ENCODE measurements at places on chromosomes 7 and 10.

GRCh38 chr7:2607122-2607922 is 24.5 kb upstream of the TTYH3 start:
- DNase-seq: no peak

- no peak for DNase-seq
Measured at GRCh38 chr7:154844955-154845354, 158.0 kb downstream of the PAXIP1 start.

- DNase-seq: no peak
Measured at GRCh38 chr10:86311906-86312305, 54.7 kb downstream of the GRID1 start.

- no peak for DNase-seq
Measured at GRCh38 chr7:50554431-50555322, 10.5 kb downstream of the DDC start.

DNA sequence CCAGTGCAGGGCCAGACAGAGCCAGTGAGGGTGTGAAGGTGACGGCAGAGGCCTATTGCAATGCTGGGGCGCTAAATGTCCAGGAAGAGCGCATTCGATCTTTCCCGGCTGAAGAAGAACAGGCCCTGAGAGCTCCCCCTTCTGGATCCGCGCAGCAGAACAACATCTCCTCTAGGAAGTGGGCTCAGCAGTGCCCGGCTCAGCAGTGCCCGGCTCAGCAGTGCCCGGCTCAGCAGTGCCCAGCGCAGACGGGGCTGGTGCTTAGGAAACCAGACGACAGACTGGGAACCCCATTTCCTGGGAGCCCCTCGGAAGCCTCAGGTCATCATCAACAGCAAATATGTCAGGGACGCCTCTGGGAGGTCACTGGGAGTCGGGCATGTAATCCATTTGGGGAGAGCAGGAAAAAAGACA is 4.7 kb upstream of the NOS3 start:
- DNase-seq: no peak

DNA sequence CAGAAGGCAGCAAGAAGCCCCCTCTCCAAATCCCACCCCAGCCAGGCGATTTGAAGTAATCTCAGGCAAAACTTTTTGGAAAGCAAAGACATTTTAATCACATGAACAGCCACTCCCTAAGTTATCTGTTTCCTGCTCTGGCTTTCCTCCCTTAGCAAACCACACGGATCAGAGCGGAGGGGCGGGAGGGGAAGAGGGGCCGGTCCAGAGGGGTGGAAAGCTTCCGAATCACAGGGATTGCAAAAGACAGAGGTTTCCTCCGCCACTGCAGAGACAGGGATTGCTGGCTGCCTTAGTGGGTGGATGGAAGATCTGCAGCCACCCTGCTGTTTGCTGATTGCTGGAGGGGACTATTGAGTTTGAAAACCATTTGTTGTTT is 41.2 kb downstream of the ZCCHC24 start:
- peak; percentile 81 for DNase-seq

GRCh38 chr10:78502210-78502936 is 468.7 kb downstream of the RPS24 start:
- DNase-seq: no peak

- no peak for DNase-seq
Measured at GRCh38 chr7:107315716-107316220, 147.0 kb downstream of the HBP1 start.

GRCh38 chr10:88150339-88150738 is 286.9 kb downstream of the PTEN start:
- no peak for DNase-seq

DNA sequence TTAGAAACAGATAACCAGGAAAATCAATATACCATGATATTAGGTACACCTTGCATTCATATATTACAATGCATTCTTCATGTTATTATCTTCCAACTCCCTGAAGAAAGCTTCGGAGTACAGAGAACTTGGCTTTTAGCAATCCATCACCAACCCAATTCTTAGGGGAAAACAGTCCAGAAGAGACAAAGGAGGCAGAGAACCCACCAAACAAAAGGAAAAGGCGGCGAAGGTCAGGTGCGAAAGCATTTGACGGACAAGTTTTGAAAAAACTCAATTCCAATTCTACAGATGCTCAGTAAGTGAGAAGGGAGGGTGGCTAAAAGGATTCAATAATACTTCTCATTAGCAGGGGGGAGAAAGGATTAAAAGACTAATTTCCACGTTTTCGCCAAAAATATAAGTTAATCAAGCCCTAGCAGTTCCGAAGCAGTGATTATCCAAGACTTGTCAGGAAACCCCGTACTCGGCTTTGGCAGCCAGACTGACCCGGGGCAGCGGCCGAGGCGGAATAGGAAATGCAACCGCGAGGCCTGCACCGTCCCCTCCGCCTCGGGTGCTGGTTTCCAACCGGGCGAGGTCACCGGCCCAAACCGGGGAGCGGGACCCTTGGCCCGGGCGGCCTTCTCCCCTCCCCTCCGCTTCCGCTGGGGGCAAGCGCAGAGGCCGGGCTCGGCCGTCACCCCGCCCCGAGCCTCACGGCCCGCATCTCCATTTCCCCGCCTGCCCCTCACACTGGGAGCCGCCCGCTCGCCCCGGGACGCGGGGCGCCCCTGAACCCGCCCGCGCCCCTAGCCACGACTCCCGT is 747 bp downstream of the GDI2 start:
- DNase-seq: peak; percentile 79

- no peak for DNase-seq
Measured at GRCh38 chr10:112795067-112795466, 155.0 kb upstream of the TCF7L2 start.

GRCh38 chr10:132240581-132240980 is 53.8 kb downstream of the DPYSL4 start:
- DNase-seq: no peak

DNA sequence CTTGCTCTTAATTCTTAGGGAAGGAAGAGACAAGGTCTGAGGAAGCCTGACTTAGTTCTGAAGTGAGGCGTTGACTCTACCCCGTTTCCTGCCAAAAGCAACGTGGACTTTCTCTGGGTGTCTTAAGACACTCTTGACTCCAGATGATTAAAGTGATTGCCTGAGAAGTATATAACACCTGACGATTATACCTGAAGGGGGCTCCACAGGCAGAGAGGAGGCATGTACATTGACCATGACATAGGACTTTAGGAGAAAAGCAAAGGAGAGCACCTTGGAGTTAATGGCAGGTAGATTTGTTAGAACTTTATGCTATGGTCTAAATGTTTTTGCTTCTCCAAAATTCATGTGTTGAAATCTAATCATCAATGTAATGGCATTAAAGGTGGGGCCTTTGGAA is 15.9 kb downstream of the ITGB8 start:
- DNase-seq: no peak

DNA sequence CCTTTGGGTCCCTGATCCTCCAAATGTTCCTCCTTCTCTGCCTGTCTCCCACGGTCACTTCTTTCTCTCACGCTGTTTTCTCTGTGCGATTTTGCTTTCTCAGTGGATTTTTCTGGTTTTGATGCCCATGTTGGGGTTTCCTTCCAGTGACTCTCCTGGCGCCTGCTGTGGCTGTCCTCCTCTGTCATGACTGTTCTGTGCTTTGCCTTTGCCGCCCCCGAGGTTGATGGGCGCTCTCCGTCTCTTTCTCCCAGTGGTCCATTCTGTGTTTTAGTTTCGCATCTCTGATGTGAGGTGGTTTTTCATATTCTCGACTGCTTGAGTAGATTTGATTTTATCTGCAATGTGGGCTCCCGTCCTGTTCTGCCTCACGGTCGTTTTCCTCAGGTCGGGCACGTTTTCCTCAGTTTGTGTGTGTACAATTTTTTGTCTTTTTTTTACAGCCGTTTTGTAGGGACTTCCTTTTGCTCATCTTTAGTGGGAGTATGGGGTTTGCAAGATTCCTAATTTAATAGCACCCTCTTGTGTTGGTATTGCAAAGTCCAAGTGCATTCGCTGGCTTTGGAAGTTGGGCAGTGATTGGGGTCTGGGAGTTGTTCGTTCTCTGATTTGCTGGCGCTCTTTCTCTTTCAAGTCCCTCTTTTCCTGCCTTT is 100.0 kb downstream of the INPP5A start:
- DNase-seq: peak; percentile 63

DNA sequence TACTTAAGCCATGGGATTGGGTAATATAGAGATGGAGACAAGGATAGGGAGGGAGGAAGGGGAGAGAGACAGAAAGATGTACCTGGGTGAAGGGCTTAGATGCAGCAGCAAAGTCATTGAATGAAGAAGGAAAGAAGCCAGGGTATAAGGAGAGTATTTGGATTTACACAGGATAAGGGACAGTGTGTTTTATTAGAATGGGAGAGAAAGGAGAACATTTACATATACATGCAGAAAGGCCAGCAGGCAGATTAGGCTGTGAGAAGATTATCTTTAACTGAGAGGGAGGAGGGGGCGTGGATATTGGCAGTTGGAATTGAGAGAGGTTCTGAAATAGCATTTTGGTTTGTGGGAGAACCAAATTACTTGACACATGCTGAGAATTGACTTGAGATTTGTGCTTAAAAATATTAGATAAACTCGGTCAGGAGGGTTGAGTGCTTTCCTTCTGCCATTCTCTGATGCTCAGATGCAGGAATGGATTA is 161.5 kb upstream of the ZNF804B start:
- DNase-seq: no peak

- no peak for DNase-seq
Measured at GRCh38 chr7:142108728-142109505, 2.6 kb upstream of the MGAM2 start.

GRCh38 chr10:65396997-65397396 is 1528.8 kb upstream of the LRRTM3 start:
- no peak for DNase-seq

GRCh38 chr7:82851121-82851520 is 311.6 kb downstream of the PCLO start:
- DNase-seq: no peak

- DNase-seq: no peak
Measured at GRCh38 chr10:75399461-75400162, 2.0 kb downstream of the ZNF503 start.

- DNase-seq: peak; percentile 53
Measured at GRCh38 chr7:156174428-156174827, 362.2 kb upstream of the SHH start.

DNA sequence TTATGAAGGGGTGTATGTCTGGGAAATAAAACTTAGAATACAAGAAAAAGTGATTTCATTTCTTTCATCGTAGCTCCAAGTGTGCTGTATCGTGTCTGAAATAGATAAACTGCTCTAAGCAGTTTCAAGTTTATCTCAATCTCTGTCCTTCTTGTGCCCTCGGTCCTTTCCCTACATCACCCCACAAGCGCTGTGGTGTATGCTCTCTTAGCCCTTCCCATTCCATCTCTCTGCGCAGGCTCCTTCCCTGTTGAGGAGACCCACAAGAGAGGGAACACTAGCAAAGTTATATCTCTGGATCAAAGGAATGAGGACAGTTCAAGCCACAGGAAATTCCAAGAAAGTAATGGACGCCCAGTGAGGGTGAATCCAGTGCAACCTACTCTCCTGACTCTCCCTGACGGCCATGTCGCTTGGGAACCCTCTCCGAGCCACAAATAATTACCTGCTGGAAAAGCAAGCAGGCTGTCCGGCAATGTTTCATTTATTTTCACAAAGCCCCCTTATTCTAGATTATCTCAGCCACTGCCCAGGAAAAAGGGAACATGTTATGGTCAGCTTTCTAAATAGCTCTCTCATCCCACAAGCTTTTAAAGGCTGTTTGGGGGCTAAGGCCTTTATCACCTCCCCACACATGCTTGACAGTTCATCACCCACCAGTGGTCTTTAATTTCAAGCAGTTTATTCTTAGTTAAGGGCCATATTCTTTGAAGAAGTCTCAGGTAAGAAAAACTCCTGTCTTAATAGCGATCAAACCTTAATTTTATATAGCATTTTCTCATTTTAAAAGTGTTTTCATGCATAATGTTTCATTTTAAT is 34.8 kb downstream of the LRRC4 start:
- no peak for DNase-seq
